ENCODE measurements at places on chromosomes 4 and X.
A peak's percentile ranks its signal among the peaks of the same experiment; 100 is the strongest.

GRCh38 chrX:102930990-102931756, 5.9 kb upstream of the RAB40AL start:
- DNase-seq, result no peak

DNA sequence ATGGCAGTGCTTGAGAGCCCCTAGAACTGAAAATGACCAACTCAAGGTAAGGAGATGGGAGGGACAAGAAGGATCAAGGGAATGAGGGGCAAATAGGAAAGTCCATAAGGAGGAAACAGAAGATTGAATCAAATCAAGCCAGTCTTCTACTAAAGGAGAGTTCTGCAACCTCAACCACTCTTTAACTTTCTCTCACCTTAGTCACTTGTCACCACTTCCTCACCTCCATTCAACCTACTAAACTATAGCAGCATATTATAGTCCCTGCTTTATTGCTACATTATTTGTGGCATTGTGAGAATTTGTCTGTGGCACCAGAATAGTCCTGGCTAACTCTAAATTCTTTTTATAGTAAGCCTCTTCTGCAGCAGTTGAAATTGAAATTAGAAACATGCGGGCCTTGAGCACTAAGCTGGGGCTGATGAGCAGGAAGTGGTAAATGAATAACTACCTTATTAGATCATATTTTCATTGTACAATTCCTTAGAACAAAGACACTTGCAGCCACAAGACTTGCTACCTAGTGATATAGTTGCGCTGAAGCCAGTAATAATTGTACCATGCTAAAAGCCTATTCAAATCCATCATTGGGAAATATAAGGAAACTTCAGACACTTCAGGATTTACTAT, 336.9 kb downstream of the ZNF674 start:
- DNase-seq, result peak; percentile 4

- DNase-seq, result no peak
These were observed 329.2 kb upstream of the EPHA5 start for GRCh38 chr4:65999518-65999871.

- no peak for DNase-seq
These were observed 12.9 kb upstream of the NUDT9 start for GRCh38 chr4:87409420-87409939.
